Fibroblast of lung (primary cell): ENCODE measurements at places on chromosomes 3 and 15.

- DNase-seq, result no peak
- no peaks in the 10 kb centered on the region for H3K27me3 ChIP-seq
- no peak overlapping the region for H3K27ac ChIP-seq
- H3K4me3 ChIP-seq, result no peak overlapping the region
- H3K36me3 ChIP-seq, result no peaks in the 10 kb centered on the region
- H3K4me1 ChIP-seq, result no peaks in the 10 kb centered on the region
Observed at GRCh38 chr3:165549665-165550064, 287.6 kb downstream of the BCHE start.

- no peaks in the 10 kb centered on the region for H3K36me3 ChIP-seq
- no peaks in the 10 kb centered on the region for H3K4me1 ChIP-seq
- no peak overlapping the region for H3K4me3 ChIP-seq
- DNase-seq, result no peak
- H3K27ac ChIP-seq, result no peak overlapping the region
Observed at GRCh38 chr3:159356606-159357005, 554.8 kb downstream of the MFSD1 start.

DNA sequence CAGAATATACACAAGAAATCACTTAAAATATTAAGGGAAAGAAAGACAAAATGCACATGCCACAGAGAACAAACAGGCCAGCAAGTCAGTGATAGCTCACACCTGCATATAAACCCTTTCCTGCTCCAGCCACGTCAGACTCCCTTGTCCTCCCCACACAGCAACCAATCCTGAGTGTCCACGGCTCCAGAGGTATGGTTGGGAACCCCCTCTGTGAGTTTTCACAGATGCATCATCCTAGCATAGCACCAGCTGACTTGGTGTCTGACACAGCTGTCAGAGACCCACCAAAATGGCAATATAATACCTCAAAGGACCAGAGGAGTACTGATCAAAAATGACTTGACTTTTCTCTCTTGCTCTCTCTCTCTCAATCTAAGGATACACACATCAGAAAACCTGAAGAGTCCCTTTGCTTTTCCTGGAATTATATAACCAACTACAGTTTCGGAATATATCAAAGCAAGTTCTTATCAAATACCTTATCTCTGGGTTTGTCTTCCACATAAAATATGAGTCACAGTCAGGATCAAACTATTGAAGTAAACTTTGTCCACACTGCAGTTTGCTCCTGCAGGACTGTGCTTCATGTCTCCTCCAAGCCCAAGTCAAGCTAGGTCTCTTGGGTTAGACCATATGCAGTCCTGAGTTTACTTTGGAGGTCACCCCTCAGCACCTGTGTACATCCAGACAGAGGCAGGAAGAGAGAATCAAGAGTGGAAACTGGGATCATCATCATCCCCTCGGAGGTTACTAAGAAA, 187.1 kb upstream of the THBS1 start:
- DNase-seq, result no peak
- no peak overlapping the region for H3K4me3 ChIP-seq

DNA sequence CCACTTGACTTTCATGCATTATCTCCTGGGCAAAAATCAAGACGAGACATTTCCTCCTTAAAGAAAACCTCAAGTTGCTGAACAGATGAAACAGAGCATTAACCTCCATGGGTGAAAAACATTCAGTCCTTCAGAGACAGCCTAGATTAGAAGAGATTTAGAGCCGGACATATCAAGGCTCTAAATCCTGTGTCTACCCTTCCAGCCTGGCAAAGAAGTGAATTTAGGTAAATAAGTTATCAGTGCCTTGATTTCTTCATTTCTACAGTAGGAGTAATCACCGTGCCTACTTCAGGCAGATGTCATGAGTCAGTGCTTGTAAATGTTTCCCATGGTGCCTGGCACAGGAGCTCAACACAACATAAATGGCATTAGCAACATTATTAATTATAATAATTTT, 159.3 kb upstream of the PRICKLE2 start:
- no peak for DNase-seq
- no peaks in the 10 kb centered on the region for H3K27me3 ChIP-seq
- no peaks in the 10 kb centered on the region for H3K4me1 ChIP-seq
- H3K36me3 ChIP-seq, result no peaks in the 10 kb centered on the region

DNA sequence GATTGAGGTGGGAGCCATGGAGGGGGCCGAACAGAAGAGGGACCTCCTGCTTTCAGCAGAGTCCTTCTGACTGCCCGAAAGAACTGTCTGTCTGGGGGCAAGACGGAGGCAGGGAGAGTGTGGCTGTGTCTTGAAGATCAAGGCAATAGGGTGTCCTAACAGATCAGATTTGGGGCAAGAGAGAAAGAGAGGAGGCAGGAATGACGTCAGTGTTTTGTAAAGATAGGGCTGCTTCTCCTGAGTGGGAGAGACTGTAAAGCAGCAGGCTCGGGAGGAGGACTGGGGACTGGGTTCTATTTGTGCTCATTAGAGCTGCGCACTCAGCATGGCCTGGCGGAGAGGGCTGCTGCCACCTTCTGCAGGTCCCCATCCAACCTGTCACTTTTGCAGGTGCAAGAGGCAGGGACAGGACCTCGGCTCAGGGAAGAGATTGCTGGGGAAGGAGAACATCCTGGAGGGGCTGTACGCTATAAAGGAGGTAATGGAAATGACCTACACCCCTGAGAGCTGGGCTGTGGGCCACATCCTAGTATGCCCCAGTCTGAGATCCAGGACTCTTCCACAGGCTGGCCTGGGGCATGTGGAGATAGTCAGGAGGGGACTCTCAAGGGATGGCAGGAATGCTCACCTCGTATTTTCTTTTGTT, 29.0 kb upstream of the FGD5 start:
- no peaks in the 10 kb centered on the region for H3K36me3 ChIP-seq
- H3K4me1 ChIP-seq, result no peaks in the 10 kb centered on the region
- no peak for DNase-seq

DNA sequence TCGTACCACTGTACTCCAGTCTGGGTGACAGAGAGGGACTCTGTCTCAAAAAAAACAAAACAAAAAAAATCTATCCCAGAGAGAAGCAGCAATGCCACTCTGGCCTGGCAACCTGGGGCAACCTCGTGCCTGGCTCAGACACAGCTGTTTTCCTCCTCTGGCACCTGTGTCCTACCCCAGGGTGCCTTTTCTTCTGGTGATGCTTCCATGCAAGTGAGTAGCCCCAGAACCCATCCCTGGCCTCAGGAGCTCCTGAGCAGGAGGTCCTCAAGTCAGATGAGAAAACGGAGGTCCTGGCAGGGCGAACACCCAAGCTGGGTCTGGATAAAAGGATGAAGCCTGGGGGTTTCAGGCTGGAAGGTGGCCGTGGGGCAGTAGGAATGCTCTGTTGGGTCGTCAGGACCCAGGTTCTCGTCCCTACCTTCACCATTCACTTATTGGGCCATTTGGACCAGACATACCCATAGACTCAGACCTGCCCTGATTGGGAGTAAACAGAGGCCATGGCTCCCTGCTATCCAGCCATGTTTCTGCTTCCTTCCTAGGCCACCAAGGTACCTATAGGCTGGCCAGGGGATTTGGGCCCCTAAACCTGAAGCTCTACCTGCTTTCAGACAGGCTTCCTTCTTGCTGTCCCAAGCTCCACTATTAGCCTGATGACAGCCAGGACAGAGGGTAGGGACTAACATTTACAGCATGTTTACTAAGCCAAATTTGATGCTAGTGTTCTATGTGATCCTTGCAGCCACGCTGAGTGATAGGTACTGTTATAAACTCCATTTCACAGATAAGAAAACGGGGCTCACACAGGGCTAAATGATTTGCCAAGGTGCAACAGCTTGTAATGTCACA, 102.2 kb downstream of the DAPK2 start:
- DNase-seq, result no peak
- no peaks in the 10 kb centered on the region for H3K27me3 ChIP-seq
- H3K4me3 ChIP-seq, result no peak overlapping the region
- H3K27ac ChIP-seq, result no peak overlapping the region

- no peak for DNase-seq
- H3K27me3 ChIP-seq, result no peaks in the 10 kb centered on the region
- H3K36me3 ChIP-seq, result no peaks in the 10 kb centered on the region
- H3K4me1 ChIP-seq, result peaks cover 5% of the 10 kb centered on the region
- no peak overlapping the region for H3K27ac ChIP-seq
Observed at GRCh38 chr3:14372587-14372986, 29.8 kb upstream of the SLC6A6 start.

- DNase-seq, result peak; percentile 36
- no peaks in the 10 kb centered on the region for H3K36me3 ChIP-seq
- H3K4me1 ChIP-seq, result no peaks in the 10 kb centered on the region
- H3K27me3 ChIP-seq, result peaks cover 17% of the 10 kb centered on the region
Observed at GRCh38 chr3:195001961-195002861, 268.7 kb downstream of the XXYLT1 start.

GRCh38 chr3:71156062-71156665, 427.4 kb downstream of the FOXP1 start:
- no peak overlapping the region for H3K27ac ChIP-seq
- no peaks in the 10 kb centered on the region for H3K27me3 ChIP-seq
- H3K4me1 ChIP-seq, result peaks cover 2% of the 10 kb centered on the region
- H3K4me3 ChIP-seq, result no peak overlapping the region

DNA sequence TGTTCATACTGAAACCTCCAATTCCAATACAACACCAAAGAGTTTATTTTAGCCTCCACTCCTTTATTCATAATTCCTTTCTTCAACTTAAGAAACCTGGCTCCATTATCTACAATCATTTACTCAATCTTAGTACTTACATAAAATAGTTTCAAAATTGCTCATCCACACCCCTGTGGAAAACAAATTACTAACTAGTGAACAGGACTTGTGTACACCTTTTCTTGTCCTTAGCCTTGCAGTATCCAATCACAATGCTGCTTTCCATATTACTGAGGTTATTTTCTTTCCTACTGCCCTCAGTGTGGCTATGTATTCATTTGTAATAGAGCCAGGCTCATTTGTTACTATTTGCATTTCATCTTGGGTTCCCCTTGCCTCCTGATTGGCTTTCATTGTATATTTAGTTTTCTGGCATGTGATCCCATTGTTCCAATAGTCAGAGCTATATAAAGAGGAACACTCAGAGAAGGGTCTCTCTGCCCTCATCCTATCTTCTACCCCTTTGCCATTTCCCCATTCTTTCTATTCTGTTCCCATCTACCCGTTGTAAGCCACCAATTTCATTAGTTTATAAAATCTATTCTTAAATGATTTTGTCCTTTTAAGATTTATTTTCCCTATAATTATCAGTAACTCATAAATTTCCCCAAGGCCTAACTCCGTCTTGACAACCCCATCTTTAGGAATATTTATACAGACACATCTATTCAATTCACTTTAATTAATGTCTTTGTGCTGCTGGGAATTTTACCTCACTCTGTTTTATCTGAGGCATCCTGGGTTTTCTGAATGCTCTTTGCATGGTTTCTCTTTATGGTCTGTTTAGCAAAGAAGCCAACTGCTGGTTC, 67.9 kb upstream of the RBP1 start:
- H3K4me1 ChIP-seq, result no peaks in the 10 kb centered on the region
- no peaks in the 10 kb centered on the region for H3K36me3 ChIP-seq
- H3K27ac ChIP-seq, result no peak overlapping the region
